ENCODE measurements at places on chromosomes 7 and 10. TPM values are rescaled to one million over a fixed set of nuclear protein-coding genes. Genes with fewer than 3 reads are reported as not detected.
A peak's percentile ranks its signal among the peaks of the same experiment; 100 is the strongest.

NPFFR1 gene
- 0.03 TPM for total RNA-seq

AKR1C4 gene
- not detected for total RNA-seq

CACNB2 gene
- total RNA-seq = 17.9 TPM

CHAT gene
- 0.59 TPM for total RNA-seq

- no peak for DNase-seq
Observed at GRCh38 chr7:88437132-88437531, 130.4 kb upstream of the STEAP4 start.

- DNase-seq = no peak
Observed at GRCh38 chr10:28684157-28684985, 7.0 kb downstream of the BAMBI start.

DNA sequence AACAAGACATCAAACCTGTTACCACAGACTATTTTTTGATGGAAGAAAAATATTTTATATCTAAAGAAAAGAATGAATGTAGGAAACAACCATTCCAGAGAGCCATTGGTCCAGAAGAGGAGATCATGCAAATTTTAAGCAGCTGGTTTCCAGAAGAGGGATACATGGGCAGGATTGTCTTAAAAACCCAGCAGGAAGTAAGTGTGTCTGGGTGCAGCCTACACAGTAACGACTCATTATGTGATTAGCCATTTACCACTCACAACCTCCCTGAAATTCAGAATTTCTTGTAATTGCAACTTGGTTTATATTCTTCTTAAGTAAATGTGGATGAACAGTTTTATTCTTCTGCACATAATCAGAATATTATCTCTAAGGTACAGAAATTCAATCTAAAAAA lies 46.2 kb downstream of the NOC3L start:
- DNase-seq = no peak

DNA sequence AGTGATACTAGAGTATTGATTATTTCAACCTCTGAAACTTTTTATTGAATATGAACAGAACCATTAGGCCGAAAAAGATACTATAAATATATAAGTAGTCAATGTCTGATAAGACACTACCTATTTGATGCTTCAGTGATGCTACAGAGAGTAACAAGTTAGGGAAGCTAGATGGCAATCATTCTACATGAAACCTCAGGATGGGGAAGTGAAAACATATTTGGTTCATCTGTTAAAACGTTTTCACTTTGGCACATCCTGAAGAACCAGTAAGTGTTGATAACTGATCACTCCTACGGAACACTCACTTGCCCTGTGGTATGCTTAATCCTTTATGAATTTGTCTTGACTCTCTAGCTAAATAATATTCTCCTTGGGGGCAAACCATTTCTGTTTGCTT lies 1064.9 kb downstream of the NXPH1 start:
- no peak for DNase-seq

- DNase-seq = no peak
Observed at GRCh38 chr10:23980094-23980493, 228.8 kb upstream of the KIAA1217 start.

- DNase-seq = no peak
Observed at GRCh38 chr7:143384661-143385631, 3.8 kb downstream of the ZYX start.

- no peak for DNase-seq
Observed at GRCh38 chr7:66319407-66319979, 114.4 kb downstream of the TPST1 start.

DNA sequence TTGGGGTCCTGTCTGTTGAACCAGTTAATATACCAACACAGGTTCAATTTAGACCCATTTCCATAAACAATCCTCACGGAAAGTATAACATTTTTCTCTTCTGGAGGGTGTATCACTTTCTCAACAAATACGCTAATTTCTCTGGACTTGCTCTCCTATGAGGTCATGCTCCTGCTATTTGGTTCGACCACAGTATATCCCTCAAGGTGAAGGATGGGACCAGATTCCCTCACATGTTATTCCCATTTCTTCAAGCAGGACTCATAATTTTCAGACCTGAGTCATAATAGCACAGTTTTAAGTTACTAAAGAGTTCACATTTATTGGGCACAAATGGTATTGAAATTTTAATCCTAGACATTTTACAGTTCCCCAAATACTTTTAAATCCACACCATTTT lies 57.2 kb downstream of the ADAM12 start:
- DNase-seq = no peak

GRCh38 chr7:1693991-1694524 lies 24.0 kb downstream of the ELFN1 start:
- no peak for DNase-seq

DNA sequence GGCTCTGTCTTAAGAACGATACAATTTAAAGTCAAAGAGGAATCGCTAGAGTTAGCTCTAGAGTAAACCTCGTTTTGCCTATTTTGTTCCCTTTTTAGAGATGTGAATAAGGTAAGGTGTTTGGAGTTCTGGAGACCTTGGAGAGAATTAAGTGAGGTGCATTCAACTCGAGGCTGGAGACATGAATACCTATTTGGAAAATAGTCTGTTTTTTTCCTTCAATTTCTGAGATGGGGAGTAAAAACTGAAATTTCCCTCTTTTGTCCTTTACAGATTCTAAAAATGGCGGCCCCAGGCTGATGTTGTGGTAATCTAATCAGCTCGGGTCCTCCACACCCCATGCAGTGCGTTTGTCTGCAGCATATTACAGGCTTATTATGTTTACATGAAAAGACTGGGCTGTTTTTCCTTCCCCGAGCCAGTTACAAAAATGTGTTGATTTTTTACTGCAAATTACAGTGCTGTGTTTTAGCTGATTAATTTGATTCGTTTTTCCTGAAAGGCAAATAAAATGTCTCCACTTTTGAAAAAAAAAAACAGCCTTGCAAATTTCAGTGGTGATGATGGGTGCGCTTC lies 1.5 kb downstream of the KMT2E start:
- DNase-seq = peak; percentile 57

- no peak for DNase-seq
Observed at GRCh38 chr10:35636956-35637355, 5.1 kb downstream of the FZD8 start.

GRCh38 chr7:8232999-8233847 lies 28.7 kb downstream of the ICA1 start:
- DNase-seq = no peak

DNA sequence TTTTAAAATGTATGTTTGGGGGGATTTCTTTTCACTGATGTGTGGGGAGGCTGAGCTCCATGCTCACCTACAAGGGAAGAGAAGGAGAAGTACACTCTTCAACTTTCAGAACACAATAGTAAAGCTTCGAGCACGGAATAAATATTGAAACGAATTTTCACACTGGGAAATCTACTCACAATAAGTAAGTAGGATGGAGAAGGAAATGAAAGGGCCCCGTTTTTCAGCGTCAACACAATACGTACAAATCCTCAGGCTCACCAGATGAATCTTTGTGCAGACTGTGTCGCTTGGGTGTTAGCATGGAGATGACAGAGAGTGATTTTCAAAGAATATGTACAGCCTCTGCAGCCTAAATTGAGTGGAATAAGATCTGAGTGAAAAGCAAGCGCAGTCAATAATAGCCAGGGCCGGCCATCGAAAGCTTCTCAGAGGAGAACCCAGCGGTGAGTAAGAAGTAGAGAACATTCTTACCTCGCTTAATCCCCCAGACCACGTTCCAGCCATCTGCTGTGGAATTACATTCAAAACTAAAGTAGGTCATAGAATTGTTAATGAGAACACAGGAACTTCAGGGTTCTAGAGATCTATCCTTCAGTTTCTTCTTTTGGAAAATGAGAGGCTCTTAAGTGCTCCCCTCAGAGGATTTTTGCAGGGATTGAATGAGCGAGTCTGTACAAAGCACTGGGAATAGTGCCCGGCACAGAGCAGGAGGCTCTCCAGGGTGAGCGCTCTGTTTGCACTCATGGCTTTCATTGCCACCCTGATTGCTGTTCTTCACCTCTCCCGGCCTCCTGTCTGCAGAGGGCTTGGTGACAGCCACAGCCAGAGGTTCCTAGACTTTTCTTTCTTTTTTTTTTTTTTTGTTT lies 292.8 kb downstream of the SFMBT2 start:
- no peak for DNase-seq

GRCh38 chr10:84329986-84330651 lies 1.7 kb downstream of the CCSER2 start:
- no peak for DNase-seq

Measured in left colon (tissue), 2 donors.